ENCODE measurements at places on chromosomes 4 and X.

DNA sequence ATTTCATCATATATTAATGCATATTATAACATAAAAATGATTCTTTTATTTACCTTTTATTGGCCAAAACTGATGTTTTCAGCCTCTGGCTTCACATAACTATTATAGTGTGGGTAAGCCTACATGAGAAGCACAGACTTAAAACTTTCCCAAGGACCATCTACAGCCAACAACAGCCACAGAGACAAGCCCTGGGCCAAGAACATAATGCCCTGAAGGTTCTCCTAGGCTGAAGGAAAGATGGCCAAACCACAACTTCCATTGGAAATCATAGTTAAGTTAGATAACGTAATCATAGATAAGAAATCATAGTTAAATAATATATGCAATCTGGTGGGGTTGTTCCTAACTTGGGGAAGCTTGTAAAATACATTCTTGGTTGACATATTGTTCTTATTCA lies 280.0 kb upstream of the EMCN start:
- peak; percentile 74 for DNase-seq

DNA sequence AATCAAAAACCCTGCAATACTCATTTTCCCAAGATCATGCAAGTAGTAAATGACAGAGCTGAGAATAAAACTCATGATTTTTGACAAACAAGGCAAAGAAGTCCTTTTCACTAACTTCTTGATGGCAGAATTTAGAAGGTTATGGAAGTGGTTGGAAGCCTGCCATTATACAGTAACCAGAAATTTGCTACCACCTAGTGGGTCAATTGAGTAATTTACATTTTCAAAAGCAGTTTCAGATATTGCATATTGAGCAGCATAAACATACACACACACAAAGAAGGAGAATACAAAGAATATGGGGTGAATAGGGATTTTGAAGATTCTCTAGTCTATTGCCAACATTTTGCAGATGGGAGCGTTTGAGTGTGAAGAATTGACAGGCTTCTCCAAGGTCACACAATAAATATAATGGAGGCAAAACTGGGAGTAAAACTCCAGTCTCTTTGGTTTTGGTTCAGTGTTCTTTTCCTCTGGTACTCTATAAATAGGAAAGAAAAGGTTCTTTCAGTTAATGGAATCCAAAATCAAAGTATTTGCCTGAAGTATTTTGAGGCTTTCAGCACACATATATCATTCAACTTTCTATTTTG lies 70.2 kb downstream of the GC start:
- peak; percentile 60 for DNase-seq

- peak; percentile 45 for DNase-seq
Observed at GRCh38 chr4:7557456-7557855, 122.7 kb upstream of the PSAPL1 start.

- DNase-seq = peak; percentile 71
Observed at GRCh38 chr4:161629694-161630441, 533.9 kb downstream of the FSTL5 start.

GRCh38 chr4:170110285-170110672 lies 20.5 kb upstream of the AADAT start:
- no peak for DNase-seq
